ENCODE measurements at places on chromosomes 2 and 18.

GRCh38 chr18:2654169-2654927, 1.2 kb upstream of the SMCHD1 start:
- DNase-seq, result no peak

DNA sequence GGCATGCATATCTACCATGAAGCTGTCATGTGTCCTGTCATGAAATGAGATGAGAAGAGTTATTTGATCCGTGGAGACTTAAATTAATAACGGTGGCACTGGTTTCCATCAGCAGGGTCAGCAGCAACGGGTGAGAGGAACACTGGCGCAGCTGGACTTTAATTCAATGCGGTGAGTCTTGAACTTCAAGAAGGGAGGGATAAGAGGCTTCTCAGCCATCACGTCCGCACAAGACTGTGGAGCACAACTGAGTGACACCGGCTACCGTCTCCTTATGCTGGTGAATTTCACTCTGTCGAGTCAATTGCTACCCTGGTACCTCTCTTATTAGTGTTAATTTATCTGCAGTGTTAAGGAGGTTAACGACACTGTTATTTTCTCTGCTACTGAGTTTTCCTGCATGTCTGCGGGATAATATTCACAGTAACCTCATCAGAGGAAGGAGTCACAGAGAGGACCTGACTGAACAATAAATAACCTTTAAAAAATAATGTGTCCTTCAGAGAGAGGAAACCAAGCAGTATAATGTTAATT, 236.8 kb downstream of the EPHA4 start:
- DNase-seq, result no peak

DNA sequence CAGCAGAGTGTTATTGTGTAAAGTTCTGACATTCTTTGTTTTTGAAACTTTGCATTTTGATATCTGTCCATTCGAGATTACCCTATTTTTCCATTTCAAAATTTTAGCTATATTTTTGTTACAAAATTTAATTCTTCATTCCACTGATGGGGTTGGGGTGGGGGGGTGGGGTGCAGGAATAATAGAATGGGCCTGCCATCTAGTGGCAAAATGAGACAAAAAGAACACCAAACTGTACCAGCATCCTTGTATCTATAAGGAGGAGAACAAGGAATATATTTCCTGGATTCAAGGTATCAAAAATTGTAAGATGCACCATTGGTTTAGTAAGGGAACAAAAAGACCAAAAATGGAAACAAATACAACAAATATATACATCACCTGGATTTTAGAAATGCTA, 27.9 kb upstream of the TTR start:
- DNase-seq, result no peak

- DNase-seq, result peak; percentile 84
Measured at GRCh38 chr2:28751252-28751955, at the start of gene PPP1CB. Gene PPP1CB, plus strand, starts transcription at chr2:28751830. Its CDS starts 295 bp downstream, at chr2:28752125.

- DNase-seq, result peak; percentile 33
Measured at GRCh38 chr2:179268277-179268925, 3.8 kb upstream of the SESTD1 start.

DNA sequence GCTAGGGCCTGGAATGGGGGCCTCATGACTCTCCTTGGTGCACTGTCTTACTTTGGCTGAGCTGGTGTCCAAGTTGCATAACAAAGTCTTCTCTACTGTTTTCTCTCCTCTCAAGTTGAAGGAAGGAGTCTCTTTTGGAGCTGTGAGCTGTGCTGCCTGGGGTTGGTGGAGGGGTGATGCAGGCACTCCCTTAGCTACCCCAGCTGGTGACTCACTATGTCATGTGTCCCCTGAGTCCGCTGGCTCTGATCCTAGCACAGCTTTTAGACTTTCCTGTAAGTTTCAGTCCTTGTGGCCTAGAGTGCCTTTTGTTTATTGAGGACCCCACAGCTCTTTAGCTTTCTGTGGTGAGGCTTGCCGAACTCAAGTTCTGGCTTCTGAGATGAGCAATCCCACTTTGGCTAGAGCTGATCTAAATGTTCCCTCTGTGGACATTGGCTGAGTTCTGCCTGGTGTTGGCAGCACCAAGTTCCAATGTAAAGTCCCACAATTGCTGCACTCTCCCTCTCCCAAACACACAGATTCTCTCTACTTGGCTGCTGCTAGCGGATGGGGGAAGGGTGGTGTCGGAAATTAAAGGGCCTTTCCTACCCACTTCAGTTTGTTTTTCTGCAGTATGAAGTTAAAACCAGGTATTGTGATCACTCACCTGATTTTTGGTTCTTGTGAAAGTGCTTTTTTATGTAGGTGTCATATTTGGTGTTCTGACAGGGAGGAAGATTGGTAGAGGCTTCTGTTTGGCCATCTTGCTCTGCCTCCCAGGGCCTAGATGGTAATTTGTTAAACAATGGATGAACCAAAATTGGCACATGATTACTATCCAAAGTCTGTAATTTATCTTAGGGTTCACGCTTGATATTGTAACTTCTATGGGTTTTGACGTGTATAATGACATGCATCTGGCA, 83.2 kb downstream of the COMMD1 start:
- no peak for DNase-seq

DNA sequence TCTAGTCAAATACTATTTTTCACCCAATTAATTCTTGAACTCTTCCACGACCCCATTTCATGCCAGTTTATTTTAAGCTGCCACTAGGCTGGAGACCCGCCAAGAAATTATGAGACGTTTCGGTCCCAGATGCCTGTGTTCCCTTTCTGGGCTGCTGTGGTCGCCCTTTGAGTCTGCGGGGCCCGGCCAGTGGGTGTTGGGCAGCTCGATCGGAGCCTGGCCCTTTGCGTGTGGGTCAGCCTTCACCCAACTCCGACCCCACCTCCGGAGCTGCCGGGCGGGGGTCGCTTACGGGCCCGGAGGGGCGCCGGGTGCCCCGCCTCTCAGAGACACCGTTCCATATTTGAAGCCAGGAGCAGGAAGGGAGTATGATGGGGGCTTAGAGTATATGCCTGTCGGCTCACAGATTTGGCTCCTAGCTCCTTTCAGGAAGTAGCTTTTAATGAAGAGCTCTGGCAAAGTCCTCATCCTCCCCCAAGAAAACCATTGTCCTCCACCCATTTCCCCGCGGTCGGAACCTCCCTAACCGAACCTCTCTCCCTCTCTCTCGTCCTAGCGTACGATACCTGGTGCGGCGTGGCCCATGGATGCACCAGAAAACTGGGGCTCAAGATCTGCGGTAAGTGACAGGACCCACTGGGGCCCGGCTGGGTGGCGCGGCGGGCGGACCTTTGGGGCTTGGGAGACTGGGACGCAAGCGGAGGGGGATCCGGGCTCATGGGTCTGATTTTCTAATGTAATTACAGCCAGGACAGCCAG, 5.0 kb downstream of the GAD1 start:
- DNase-seq, result no peak

DNA sequence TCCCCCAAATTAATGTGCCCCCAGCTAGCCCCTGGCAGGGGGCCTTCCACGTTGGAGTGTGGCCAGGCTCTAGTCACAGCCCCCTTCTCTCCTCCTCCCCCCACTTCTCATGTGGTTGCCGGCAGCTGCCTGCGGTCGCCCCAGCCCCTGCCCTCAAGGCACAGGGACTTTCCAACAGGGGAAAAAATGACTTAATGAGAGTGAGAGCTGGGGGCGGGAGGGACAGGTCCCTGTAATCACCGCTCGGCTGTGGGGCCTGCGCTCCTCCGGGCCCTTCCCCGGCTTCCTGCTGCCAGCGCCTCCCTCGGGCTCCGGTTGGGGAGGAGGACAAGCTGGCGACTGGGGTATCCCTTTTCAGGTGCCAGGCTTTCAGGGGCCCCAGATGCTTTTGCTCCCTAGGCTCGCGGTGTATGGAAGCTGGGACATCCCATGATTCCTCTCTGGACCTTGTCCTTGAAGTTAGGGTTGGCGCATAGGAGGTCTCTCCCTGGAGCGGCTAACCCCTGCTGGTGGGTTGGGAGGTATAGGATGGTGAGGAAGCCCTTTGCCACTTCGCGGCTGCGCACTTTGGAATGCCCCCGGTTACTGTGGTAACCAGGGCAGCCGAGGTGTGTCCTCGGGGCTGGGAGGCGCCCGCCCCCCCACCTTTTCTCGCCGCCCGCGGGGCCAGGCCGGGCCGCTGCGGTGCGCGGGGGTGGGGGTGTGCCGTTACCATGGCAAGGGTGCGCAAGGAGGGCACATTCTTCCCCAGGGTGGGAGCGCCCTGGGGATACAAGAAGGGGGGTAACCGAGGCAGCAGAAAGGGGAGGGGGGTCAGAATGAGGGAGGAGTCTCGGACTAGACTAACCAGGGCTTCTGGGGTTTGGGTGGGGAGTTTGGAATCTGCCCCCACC, 16.1 kb downstream of the WNT10A start:
- DNase-seq, result no peak

DNA sequence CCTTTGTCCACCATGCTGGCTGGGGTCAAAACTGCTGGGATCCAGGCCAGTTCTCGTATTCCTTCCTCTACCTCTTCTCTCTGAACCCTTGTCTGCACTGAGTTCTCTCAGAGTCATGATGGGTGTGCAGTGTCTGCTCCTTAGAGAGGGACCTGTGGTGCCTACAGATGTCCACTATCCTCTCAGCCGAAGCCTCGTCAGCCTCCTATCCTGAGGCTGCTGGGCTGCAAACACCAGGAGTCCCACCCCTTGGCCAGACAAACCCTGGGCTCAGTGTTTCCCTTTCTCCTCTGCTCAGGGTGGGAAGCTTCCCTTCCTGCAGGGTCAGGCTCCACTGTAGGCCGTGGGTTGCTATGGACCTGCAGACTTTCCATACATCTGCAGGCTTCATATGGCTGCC, 2.3 kb downstream of the INPP5D start:
- DNase-seq, result no peak

DNA sequence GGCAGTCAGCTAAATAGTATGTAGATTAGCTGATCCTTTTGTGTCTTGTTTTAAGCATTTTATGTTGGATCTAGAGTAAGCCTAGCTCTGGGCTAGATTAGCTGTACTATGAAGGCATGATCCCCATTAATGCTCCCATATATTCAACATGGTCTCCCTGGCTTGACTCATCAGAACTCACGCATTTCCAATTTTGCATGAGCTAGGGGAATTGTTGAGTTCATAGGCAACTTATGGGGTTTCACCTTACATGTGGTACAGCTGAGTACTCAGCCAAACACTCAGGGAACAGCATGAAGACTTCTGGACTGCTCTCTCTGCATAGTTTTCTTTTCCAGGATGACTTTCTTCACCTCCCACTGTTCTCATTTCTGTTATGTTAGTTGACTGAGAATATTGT, 248.2 kb downstream of the TMX3 start:
- no peak for DNase-seq

DNA sequence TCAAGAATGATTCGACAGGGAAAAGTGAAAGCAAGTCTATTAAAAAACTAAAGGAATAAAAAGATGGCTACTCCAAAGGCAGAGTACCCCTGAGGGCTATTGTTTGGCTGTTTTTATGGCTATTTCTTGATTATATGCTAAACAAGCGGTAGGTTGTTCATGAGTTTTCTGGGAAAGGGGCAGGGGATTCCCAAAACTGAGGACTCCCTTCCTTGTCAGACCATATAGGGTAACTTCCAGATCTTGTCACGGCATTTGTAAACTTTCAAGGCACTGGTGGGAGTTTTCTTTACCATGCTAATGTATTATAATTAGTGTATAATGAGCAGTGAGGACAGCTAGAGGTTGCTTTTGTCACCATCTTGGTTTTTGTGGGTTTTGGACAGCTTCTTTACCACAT, 474.9 kb upstream of the MC4R start:
- no peak for DNase-seq

DNA sequence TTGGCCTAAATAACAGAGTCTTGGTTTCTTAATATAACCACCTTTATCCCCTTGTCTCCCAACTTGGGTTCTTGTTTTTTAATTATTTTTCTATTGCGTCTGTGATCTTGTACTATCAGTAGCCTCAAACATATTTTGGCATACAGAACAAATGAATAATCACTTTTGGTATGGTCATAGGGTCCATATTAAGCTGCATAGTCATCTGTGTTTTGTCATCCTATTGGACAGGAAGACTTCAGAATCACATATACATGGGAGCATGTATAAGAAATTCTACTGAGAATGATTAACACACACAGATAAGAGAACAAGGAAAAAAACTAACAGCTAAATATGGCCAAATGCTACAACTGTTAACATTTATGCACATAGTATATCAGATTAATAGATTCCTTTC, 126.0 kb downstream of the MEP1B start:
- no peak for DNase-seq

GRCh38 chr18:5619376-5619775, 75.6 kb upstream of the EPB41L3 start:
- DNase-seq, result no peak

DNA sequence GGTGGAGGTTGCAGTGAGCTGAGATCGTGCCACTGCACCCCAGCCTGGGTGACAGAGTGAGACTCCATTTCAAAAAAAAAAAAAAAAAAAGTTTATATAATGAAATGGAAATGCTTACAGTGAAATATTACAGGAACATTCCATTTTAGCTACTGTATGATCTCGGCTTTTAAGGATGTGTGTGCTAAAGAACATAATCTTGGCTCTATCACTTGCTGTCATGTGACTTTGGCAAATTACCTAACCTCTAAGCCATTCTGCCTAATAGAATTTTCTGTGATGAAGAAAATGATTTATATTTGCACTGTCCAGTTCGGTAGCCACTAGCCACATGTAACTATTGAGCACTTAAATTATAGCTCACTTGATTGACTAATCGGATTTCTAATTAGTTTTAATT, 36.3 kb downstream of the SMAD4 start:
- no peak for DNase-seq

DNA sequence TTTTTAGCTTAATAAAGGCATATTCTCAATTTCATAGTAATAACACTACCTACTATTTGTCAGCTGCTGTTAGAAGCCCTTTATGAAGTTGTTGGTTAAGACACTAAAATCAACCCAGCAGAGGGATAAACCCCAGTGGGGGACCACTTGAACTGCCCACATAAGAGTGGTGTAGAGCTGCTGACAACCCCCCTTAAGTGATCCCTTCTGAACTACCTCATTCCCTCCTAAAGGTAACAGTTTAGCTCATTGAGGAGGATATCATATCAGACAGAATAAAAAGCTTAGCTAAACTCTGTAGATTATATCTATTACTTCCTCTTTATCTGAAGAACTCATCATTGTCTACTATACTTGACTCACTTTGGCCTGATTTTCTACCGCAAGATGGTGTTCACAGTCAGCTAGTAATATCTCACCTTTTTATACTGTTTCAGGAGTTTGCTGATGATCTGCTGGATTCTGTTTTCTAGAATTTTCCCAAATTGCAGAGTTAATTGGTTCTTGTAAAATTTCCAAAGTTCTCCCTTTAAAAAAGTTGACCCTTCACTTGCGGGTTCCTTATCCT, 16.2 kb downstream of the GALM start:
- DNase-seq, result no peak

- DNase-seq, result no peak
Measured at GRCh38 chr2:65786007-65786717, 353.8 kb upstream of the SPRED2 start.
